ENCODE measurements at places on chromosomes 16 and 17.
A peak's percentile ranks its signal among the peaks of the same experiment; 100 is the strongest.

GRCh38 chr17:69078864-69079263, 18.1 kb upstream of the ABCA9 start:
- no peak for DNase-seq

GRCh38 chr17:63423963-63424362, 22.1 kb downstream of the CYB561 start:
- DNase-seq, result no peak

DNA sequence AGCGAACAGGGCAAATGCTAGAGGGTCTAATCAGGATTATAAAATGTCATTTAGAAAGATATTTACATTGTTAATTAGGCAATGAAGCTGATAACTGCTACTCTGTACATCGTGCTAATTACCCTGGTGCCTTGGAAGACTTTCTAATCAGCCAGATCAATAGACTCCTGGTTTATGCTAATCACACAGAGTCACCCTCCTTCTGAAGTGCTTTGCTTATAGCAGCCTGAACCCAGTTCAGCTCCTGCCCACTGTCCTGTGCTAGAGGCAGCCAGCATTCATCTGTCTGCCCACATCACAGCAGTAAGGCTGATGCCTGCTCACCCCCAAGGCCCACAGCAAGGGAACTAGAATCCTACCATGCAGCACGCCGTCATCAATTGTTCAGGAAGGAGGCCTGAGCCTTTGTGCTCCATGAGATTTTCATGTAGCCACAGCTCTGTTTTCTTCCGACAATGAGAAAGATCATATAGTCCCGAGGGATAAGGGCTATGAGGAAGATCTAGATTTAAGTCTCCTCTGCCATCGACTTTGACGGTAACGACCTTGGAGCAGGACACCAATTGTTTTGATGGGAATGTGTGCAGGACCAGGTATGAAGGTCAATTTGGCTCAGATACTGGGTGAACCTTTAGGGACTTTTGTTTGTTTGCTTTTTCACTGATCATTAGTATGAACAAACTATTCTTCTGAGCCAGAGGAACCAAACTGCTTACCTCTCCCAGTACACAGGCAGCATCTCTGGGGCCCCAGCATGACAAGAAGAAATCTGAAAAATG, 12.5 kb upstream of the LYRM9 start:
- DNase-seq, result no peak

DNA sequence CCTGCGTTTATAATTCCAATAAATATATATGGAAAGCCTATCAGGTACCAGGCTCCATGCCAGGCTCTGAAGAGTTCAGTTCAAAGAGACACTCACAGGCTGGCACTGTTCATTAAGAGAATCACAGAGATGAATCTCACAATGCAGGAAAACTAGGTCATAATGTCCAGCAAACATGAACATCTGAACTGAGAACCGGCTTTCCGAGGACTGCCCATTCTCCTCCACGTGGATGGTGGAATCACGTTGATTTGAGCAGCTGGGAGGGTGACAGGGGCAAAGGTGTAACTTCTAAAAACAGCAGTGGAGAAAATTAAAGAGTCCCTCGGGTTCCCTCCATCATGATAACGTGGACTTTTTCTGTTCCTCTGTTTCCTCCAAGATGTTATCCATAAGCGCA, 10.2 kb downstream of the GP2 start:
- no peak for DNase-seq

DNA sequence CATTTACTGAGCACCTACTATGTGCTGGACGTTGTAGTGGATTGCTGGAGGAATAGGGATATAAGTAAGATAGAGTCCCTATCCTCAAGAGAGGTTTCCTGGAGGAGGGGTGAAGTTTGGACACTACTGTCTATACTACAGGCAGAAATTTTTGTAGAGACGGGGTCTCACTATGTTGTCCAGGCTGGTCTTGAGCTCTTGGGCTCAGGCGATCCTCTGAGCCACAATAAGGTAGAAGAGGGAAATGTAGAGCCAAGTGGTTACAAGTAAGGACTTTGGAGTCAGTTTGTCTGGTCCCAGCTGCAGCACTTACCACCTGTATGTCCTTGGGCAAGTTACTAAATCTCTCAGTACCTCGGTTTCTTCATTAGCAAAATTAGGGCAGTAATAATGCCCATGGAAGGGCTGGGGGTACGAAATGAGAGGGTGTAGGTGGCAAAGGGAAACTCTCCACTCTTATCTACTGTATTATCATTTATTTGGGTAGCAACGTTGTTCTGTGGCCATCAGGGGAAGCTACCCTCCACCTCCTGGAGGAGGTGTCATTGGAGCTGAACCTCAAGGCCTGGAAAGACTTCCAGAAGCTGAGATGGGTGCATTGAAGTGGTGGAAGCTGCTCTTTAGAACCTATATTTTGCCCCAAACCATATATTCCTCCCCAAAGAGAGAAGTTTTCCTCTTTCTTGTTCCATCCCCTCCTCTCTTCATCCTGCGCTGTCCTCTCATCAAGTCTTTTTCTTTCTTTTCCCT, 34.9 kb upstream of the DHX8 start:
- no peak for DNase-seq

DNA sequence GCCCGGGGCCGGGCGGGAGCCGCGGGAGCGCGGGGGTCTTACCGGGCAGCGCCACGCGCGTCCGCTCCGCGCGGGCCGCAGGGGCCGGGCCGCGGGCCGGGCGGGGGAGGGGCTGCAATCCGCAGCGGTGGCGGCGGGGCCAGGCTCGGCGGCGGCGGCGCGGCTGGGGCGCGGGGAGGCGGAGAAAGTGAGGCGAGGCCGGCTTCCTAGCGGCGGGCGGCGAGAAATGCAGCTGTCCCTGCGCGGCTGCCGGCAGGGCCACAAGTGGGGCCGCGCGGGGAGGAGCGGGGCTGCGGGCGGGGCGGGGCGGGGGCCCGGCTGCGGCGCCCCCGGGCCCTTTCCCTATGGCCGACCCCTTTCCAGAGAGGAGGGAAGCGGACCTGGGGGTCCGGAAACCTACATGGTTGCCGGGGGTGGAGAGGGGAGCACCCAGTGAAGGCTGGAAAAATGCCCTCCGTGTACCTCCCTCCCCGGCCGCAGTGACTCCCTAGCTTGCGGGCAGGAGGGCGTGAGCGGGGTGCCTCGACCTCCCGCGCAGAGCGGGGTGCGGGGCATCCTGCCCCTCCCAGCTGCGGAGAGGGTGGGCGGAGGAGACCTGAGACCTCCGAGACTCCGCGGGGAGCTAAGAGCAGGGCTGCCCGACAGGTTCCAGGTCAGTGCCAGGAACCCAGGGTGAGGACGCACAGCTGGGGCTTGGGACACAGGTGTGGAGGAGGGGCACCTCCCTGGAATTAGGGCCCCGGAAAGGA, at the start of gene CUEDC1:
CUEDC1 (minus strand) TSS at position 230 of the 749 bp plus-strand sequence. CDS start 69,848 bp downstream, outside the sequence.
- DNase-seq, result peak; percentile 26

DNA sequence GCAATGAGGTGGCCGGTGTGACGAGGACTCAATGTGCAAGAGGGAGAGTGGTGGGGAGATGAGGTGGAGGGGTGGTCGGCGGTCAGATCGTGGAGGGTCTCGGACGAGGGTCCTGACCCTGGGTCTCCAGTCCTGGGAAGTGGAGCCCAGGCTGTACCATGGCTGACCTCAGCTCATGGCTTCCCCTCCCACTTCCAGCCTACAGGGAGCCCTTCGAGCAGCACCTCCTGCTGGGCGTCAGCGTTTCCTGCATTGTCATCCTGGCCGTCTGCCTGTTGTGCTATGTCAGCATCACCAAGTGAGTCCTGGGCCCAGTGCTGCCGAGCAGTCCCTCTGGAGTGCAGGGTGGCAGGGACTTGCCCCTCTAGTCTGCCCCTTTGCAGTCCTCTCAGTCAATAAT, 41.8 kb downstream of the IL4R start:
- DNase-seq, result no peak

DNA sequence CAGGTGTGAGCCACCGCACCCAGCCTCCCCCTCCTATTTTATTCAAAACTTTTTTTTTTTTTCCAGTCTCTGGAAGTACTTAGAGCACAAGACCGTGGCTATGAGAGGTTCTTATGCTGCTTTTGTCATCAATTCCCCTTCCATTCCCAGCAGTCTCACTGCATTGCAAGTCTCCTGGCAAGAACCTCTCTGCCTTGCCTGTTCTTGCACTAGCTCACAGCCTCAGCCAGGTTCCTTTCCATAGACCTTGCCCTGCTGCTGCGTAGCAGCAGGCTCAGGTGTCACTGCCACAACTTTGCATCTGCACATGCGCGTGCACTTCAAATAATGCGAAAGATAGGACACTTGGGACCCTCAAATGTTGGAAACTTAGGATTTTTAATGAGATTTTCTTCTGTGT, 15.6 kb downstream of the ATP6V0A1 start:
- no peak for DNase-seq

DNA sequence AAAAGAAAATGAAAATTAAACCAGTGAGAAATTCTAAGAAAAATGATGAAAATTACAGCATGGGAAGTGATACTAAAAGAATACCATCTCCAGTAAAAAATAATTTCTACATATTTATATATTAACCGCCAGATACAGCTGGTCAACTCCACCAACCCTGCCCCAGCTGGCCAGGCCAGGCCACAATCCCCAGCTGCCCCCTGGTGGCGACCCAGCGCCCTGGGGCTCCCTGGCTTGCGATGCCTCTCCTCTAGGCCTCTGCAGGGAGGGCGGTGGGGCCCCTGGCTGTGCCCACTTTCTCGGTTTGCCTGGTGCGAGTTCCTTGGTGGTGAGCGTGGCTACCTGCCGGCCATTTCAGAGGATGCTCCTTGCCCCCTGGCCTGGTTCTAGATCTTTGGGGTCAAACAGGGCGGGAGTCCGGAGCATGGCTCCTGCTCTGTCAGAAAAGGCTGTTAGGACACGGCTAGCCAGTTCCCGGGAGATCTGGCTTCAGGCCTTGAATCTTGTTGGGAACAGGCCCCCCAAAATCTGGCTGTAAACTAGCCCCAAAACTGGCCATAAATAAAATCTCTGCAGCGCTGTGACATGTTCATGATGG, 14.5 kb downstream of the GLIS2 start:
- no peak for DNase-seq

GRCh38 chr17:82247856-82248671, 19.2 kb downstream of the SLC16A3 start:
- no peak for DNase-seq

DNA sequence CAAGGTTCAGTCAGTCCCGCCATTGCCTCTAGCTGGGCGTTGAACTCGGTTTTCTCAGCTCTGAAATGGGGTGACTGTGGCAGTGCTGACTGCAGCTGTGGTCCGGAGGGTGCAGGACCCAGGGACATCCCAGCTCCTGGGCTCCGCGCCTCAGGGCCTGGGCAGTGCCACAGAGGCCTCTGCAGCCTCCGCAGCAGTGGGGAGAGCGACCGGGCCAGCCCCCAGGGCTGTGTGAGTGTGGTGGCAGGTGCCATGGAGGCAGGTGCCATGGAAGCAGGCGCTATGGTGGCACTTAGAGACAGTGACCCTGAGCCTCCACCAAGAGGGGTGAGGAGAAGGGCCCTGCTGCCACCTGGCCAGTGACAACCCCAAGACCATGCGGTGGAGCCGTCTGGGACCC, 30.9 kb downstream of the ZNF469 start:
- DNase-seq, result no peak

GRCh38 chr17:80751070-80751945, 206.7 kb downstream of the RPTOR start:
- DNase-seq, result no peak

- DNase-seq, result no peak
Observed at GRCh38 chr16:22035153-22035552, 27.2 kb downstream of the MOSMO start.

- DNase-seq, result no peak
Observed at GRCh38 chr16:74667255-74667700, 601 bp upstream of the RFWD3 start.

DNA sequence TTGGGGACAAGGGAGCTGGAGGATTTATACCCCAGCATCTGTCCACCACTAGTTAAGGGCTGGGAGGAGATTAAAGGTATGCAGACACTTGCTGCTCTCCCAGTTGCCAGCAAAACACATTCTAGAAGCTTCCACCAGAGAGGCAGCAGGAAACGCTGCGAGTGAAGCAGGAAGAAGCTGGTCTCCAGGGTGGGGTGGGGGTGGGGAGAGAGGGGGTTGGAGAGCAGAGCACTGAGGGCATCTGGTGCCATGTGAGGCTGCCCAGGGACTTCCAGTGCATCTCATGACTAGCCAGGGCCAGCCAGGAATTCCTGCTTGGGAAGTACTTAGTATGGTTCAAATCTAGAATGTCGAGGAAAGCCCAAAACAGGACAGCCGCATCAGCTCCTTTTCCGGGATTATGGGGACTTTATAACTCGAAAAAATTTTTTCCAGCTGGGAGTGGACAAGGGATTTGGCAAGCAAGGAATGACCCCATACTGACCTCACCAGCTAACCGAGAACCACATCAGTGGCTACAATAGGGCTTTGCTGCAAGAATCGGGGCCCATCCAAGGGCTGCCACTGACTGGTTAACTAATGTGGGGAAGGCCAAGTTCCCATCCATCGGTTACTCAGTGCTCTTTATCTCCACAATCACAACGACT, 26.2 kb upstream of the AXIN2 start:
- DNase-seq, result no peak

DNA sequence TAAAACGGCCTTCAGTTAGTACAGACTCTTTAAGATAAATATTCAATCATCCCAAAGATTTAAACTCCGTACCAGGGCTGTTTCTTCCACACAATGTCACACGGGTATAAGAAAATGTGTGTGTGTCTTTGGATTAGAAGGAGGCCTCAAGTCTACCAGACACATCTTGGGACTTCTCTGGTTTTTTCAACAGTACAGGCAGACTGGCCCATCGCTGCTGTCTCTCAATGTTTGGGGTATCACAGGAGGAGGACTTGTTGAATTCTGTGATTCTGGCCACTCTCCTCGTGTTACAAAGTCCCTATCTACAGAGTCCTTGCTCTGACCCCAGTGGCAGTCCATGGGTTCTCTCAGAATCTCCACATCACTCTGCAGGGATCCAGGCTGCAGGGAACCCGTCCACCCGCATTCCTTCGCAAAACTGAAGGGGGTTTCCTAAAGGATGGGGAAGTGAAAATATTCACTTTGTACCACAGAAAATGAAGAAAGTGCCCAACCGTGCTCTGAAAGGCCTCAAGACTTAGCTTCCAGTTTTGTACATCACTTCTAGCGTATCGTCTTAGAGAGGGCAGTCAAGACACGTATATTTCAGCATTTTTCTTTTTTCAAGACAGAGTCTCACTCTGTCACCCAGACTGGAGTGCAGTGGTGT, 373.2 kb downstream of the NPIPA8 start:
- no peak for DNase-seq

- DNase-seq, result no peak
Observed at GRCh38 chr17:3730881-3731429, 7.3 kb downstream of the HASPIN start.

DNA sequence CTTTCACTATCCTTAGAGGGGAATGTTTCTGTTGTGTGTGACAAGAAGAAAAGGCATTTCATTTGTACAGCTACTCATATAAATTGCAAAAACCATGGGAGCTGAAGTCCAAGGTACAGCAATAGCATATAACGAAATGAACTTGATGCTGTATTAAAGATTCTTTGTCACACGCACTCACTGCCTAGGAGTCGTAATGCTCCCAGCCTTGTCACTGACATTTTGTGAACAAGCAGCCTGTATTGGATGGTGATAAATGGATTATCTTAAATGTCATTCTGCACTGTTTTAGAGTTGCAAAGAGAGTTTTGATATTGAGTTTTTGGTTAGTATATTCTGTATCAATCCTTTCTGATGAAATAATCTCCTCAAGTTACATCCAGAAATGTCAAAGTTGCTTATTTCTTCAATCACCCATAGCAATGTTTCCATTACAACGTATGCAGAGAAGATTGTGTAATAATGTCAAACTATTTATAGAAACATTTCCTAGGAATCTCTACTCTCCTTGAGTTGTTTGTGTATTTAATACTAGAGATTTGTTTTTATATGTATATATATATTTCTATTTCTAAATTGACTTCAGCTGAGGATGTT, 270.6 kb downstream of the FTO start:
- DNase-seq, result no peak

- DNase-seq, result no peak
Observed at GRCh38 chr17:9239246-9239792, 218.0 kb downstream of the NTN1 start.

- DNase-seq, result no peak
Observed at GRCh38 chr17:80992077-80992947, 671 bp downstream of the CHMP6 start.
